ENCODE measurements at places on chromosomes 5 and 9. TPM values are rescaled to one million over a fixed set of nuclear protein-coding genes. Genes with fewer than 3 reads are reported as not detected.

Gene SOHLH1
- total RNA-seq, result not detected

Gene BTNL8
- not detected for total RNA-seq

Gene ITK
- total RNA-seq, result 0.95 TPM

Gene CAVIN4
- total RNA-seq, result 0.27 TPM

Gene FLT4
- 6.1 TPM for total RNA-seq

Gene ANKRD34B
- total RNA-seq, result not detected

Gene LPAR1
- 16.0 TPM for total RNA-seq

DNA sequence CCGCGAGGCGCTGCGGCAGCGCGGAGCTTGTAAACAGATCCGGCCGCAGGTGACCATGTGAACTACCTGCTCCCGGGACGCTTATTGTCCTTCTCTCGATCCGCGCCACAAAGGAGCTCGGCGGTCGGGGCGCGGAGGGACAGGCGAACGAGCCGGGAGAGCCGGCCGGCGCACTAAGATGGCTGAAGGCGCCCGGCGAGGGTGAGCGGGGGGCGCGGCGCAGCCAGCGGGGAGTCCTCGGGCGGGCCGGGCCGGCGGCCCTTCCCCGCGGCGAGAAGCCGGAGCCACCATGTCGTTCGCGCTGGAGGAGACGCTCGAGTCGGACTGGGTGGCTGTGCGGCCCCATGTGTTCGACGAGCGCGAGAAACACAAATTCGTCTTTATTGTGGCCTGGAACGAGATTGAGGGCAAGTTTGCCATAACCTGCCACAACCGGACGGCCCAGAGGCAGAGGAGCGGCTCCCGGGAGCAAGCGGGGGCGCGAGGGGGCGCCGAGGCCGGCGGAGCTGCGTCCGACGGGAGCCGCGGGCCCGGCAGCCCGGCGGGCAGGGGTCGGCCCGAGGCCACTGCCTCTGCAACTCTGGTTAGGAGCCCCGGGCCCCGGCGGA lies 535 bp downstream of the JMY start:
- peak overlapping the region; percentile 94 for H3K27ac ChIP-seq
- peak; percentile 63 for DNase-seq
- H3K27me3 ChIP-seq, result no peaks in the 10 kb centered on the region
- H3K36me3 ChIP-seq, result no peaks in the 10 kb centered on the region
- peak overlapping the region; percentile 59 for H3K4me3 ChIP-seq

- H3K4me1 ChIP-seq, result peaks cover 2% of the 10 kb centered on the region
- no peak overlapping the region for H3K4me3 ChIP-seq
- no peak overlapping the region for H3K27ac ChIP-seq
- no peaks in the 10 kb centered on the region for H3K27me3 ChIP-seq
- no peak for DNase-seq
- no peaks in the 10 kb centered on the region for H3K36me3 ChIP-seq
These were observed 83.6 kb upstream of the PLPP1 start for GRCh38 chr5:55618318-55618717.

- no peak overlapping the region for H3K4me3 ChIP-seq
- DNase-seq, result no peak
These were observed 141.7 kb downstream of the NTRK2 start for GRCh38 chr9:84811072-84811750.

GRCh38 chr9:16918920-16919319 lies 48.5 kb upstream of the BNC2 start:
- no peak for DNase-seq
- no peaks in the 10 kb centered on the region for H3K27me3 ChIP-seq
- H3K4me1 ChIP-seq, result no peaks in the 10 kb centered on the region
- no peak overlapping the region for H3K4me3 ChIP-seq
- H3K27ac ChIP-seq, result no peak overlapping the region
- no peaks in the 10 kb centered on the region for H3K36me3 ChIP-seq

DNA sequence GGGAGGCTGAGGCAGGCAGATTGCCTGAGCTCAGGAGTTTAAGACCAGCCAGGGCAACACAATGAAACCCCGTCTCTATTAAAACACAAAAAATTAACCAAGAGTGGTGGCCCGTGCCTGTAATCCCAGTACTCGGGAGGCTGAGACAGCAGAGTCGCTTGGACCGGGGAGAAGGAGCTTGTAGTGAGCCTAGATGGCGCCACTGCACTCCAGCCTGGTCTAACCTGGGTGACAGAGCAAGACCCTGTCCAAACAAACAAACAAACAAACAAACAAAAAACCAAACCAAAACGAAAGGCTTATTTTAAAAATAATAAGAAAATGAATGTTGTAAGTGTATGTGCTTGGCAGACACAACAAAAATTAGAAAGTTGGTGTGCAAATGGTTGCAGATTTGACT lies 536.3 kb upstream of the PTPRD start:
- H3K36me3 ChIP-seq, result no peaks in the 10 kb centered on the region
- H3K4me3 ChIP-seq, result no peak overlapping the region
- no peak for DNase-seq
- H3K27ac ChIP-seq, result no peak overlapping the region
- no peaks in the 10 kb centered on the region for H3K27me3 ChIP-seq

- H3K27me3 ChIP-seq, result no peaks in the 10 kb centered on the region
- H3K4me1 ChIP-seq, result peaks cover 2% of the 10 kb centered on the region
- no peak for DNase-seq
- no peaks in the 10 kb centered on the region for H3K36me3 ChIP-seq
- H3K4me3 ChIP-seq, result no peak overlapping the region
- H3K27ac ChIP-seq, result no peak overlapping the region
These were observed 22.3 kb downstream of the BNC2 start for GRCh38 chr9:16848179-16848578.

- H3K36me3 ChIP-seq, result no peaks in the 10 kb centered on the region
- no peaks in the 10 kb centered on the region for H3K27me3 ChIP-seq
- no peak overlapping the region for H3K4me3 ChIP-seq
- H3K4me1 ChIP-seq, result no peaks in the 10 kb centered on the region
These were observed 138.9 kb upstream of the MSX2 start for GRCh38 chr5:174585472-174585871.

DNA sequence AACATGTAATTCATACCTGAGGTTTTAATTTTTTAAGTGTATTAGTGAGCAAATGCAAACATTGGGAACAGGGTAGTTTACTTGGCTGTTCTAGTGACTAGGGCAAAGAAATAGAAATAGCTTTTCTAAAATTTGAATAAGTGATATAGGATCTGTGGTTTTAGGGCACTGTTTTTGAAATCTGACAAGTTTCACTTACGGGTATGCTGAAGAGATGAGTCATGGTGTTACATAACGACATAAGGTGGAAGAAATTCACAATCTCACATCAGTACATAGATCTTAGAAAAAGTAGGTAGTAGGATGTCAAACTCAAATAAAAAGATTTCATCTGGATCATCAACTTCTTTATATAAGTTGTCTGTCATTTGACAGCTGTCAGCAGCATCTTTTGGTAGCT lies 772.3 kb downstream of the MAT2B start:
- no peaks in the 10 kb centered on the region for H3K27me3 ChIP-seq
- H3K27ac ChIP-seq, result no peak overlapping the region
- H3K36me3 ChIP-seq, result no peaks in the 10 kb centered on the region
- no peak for DNase-seq
- H3K4me3 ChIP-seq, result no peak overlapping the region

DNA sequence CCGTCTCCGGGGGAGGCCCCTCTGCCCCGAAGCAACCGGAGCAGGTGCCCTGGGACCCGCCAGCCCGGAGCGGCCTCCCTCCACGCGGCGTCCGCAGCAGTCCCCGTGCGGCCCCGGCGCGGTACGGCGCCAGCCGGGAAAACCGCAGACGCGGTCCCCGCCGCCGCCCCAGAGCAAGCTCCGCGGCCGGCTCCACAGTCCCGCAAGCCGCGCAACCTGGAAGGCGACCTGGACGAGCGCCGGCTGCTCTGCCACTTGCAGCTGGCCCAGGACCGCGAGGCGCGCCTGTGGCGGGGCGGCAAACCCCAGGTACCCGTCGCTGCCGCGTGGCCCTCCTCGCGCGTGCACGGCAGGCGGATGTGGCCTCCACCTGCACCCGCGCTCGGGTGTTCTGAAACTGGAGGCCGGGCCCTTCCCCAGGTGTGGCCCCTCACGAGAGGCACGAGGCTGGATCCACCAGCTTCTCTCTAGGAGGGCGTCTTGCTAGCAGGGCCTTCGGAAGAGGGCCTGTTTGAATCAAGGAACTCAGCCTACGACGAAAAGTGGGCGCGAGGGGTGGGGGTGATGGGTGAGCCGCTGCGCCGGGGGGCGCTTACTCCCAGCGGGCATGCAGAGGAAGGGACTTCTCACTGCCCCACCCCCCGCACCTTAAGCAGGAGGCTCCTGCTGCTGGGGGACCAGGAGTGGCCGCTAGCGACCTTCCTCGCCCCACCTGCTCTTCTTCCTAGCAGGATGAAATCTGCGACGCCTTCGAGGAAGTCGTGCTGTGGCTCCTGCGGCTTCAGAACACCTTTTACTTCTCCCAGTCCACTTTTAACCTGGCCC lies 602 bp downstream of the CCNI2 start:
- no peaks in the 10 kb centered on the region for H3K36me3 ChIP-seq
- H3K4me3 ChIP-seq, result peak overlapping the region; percentile 21
- H3K27ac ChIP-seq, result no peak overlapping the region

GRCh38 chr5:107456281-107456715 lies 214.4 kb downstream of the EFNA5 start:
- H3K36me3 ChIP-seq, result no peaks in the 10 kb centered on the region
- no peak overlapping the region for H3K27ac ChIP-seq
- H3K4me3 ChIP-seq, result no peak overlapping the region
- H3K4me1 ChIP-seq, result no peaks in the 10 kb centered on the region
- DNase-seq, result no peak

- no peak overlapping the region for H3K27ac ChIP-seq
- H3K4me1 ChIP-seq, result no peaks in the 10 kb centered on the region
- DNase-seq, result peak; percentile 40
- no peaks in the 10 kb centered on the region for H3K36me3 ChIP-seq
These were observed 16.9 kb downstream of the ADAMTSL1 start for GRCh38 chr9:18490641-18491370.

- H3K36me3 ChIP-seq, result no peaks in the 10 kb centered on the region
- no peak for DNase-seq
These were observed 67.8 kb downstream of the PTCD2 start for GRCh38 chr5:72387985-72388384.

GRCh38 chr5:39639618-39640089 lies 214.9 kb upstream of the DAB2 start:
- H3K4me1 ChIP-seq, result no peaks in the 10 kb centered on the region
- no peaks in the 10 kb centered on the region for H3K27me3 ChIP-seq
- H3K27ac ChIP-seq, result no peak overlapping the region

DNA sequence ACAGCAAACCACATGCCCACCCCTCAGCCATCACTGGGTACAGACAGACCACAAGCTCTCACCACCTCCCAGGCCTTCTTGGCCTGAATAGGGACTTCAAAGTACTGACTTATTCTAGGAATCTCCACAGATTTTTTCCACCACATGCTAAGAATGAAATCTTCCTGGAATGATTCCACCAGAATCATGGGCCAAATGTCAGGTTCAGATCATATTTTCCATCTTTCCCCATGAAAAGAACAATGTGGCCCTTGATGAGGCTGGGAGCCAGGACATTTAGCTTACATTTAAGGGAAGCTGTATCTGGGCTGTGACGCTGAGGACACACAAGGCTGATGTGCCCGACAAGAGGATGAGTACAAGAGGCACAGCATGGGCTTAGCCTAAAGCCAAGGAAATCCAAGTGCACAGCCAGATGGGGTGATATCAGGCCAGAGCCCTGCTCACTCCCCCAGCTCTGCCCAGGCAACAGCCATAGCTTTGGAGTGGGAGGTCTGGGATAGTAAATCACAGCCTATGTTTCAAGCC lies 28.1 kb downstream of the ACSL6 start:
- H3K27me3 ChIP-seq, result no peaks in the 10 kb centered on the region
- no peak for DNase-seq
- H3K27ac ChIP-seq, result no peak overlapping the region
- H3K4me1 ChIP-seq, result no peaks in the 10 kb centered on the region

DNA sequence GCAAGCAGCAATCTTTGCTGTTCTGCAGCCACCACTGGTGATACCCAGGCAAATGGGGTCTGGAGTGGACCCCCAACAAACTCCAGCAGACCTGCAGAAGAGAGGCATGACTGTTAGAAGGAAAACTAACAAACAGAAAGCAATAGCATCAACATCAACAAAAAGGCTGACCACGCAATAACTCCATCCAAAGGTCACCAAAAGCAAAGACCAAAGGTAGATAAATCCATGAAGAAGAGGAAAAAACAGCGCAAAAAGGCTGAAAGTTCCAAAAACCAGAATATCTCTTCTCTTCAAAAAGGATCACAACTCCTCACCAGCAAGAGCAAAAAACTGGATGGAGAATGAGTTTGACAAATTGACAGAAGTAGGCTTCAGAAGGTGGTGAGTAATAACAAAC lies 23.4 kb downstream of the FRMD3 start:
- no peak overlapping the region for H3K27ac ChIP-seq
- no peaks in the 10 kb centered on the region for H3K36me3 ChIP-seq
- H3K4me3 ChIP-seq, result no peak overlapping the region
- no peaks in the 10 kb centered on the region for H3K4me1 ChIP-seq
- H3K27me3 ChIP-seq, result no peaks in the 10 kb centered on the region

DNA sequence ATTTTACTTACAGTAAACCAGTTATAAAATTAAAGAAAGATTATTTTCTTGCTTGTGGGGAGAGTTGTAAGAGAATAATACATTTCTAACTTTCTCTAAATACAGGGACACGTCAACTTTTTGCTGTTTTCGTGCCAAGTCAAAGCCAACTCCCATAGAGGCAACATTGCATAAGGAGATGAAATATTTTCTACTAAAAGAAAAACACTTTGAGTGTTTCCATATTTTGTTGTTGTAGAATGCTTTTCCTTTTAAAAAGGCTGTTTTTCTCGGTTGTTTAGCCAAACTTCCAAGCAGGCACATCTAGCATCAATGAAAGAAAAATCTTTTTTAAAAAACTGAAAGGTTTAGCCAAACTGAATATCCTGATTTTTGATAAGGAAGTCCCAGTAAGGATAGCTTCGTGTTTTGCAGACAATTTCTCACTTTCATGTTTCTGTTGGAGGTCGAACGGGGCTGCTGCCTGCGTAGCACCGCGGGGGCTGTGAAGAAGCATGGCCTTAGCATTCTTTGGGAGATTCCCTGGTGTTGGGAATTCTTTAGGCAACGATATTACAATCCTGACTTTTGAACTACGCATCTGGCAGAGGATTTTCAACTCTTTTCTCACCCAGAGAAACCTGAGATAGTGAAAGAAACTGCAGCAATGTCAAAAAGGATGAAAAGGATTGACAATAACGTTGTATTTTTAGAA lies 108.1 kb upstream of the FBXL7 start:
- peaks cover 2% of the 10 kb centered on the region for H3K4me1 ChIP-seq

- H3K4me1 ChIP-seq, result peaks cover 8% of the 10 kb centered on the region
- peak; percentile 11 for DNase-seq
- H3K27me3 ChIP-seq, result no peaks in the 10 kb centered on the region
- H3K27ac ChIP-seq, result no peak overlapping the region
These were observed 37.3 kb downstream of the SARDH start for GRCh38 chr9:133700819-133701320.

GRCh38 chr5:157600252-157600651 lies 24.7 kb upstream of the ADAM19 start:
- no peak overlapping the region for H3K4me3 ChIP-seq
- no peaks in the 10 kb centered on the region for H3K36me3 ChIP-seq
- no peaks in the 10 kb centered on the region for H3K27me3 ChIP-seq
- DNase-seq, result no peak
- no peak overlapping the region for H3K27ac ChIP-seq

Measured in ovary (tissue), 10 donors.